SJSA1 (cell line): ENCODE measurements at places on chromosomes 2 and 18.

DNA sequence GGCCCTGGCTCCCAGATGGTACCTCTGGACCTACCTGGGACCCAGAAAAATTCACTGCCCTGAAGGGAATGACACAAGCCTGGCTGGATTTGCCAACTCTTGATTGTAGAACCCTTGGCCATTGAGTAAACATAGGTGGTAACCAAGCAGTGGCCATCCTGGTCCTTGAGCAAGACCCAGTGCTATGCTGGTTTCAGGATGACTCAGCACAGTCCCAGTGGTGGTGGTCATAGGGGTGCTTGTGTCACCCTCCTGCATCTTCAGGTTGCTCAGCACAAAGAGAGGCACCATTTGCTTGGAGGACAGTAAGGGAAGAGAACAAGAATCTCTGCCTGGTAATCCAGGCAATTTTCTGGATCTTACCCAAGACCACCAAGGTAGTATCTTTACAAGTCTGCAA lies 52.9 kb downstream of the UPP2 start:
- no peaks in the 10 kb centered on the region for H3K36me3 ChIP-seq
- H3K4me3 ChIP-seq, result no peak overlapping the region
- no peak overlapping the region for H3K27ac ChIP-seq
- H3K4me1 ChIP-seq, result 0 out of 2 replicates have a peak, but pooled peaks cover 3% of the 10 kb centered on the region
- no peak for DNase-seq
- H3K27me3 ChIP-seq, result no peaks in the 10 kb centered on the region

- H3K4me1 ChIP-seq, result no peaks in the 10 kb centered on the region
- no peak overlapping the region for H3K4me3 ChIP-seq
- no peak for DNase-seq
- H3K27ac ChIP-seq, result no peak overlapping the region
These were observed 109.8 kb upstream of the ALPP start for GRCh38 chr2:232268636-232269165.

DNA sequence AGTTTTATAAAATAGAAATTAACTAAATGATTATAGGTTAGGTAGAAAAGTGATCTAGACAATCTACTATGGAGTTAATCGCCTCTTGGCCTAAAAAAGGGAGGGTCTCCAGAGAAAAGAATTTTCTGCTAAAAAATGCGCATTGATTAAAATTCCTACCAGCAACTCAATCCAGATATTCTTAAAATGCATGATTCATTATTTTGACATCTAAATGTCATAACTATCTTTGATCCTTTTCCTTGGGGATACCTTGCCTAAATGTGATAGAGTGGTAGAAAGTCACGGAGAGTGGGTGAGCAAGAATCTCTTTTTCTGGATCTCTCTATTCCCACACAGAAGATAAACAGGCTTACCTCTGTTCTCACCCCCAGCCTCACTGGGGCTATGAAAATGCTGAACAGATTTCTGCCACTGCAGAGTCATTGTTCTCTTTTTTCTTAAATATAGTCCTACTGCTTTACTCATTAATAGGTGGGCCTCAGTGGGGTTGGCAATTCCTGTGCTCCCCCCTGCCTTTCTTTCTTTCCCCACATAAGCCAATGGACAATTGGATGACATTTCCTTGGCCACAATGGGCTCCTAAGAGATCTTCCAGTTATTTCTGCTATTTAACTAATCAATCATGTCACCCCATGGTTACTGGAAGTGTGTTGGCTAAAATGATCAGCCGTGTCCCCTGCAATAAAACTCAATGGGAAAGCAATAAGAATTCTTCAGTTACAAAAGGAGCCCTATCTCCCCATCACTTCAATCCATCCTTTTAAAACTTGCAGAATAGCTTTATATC lies 5.8 kb upstream of the ASXL3 start:
- DNase-seq, result no peak
- no peaks in the 10 kb centered on the region for H3K4me1 ChIP-seq
- peaks cover 15% of the 10 kb centered on the region for H3K27me3 ChIP-seq
- no peaks in the 10 kb centered on the region for H3K36me3 ChIP-seq
- H3K4me3 ChIP-seq, result no peak overlapping the region
- no peak overlapping the region for H3K27ac ChIP-seq

DNA sequence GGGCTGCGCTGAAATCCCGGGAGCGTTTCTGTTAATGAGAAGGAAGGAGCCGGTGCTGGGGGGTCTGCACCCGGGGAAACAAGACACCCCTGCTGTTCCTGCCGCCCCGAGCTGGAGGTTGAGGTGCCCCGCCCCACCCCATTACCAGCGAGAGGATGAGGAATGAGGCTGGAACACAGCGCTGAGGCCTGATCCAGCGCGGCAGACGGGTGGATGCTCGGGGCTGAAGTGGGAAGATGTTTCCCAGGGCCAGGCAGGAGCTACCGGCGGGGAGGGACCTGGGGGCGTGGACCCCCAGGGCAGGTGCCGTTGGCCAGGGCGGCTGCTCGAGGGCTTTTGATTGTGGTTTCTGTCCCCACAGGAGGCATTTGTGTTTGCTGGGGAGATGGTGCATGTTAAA lies 134.3 kb upstream of the CTDP1 start:
- no peaks in the 10 kb centered on the region for H3K36me3 ChIP-seq
- DNase-seq, result no peak
- H3K4me1 ChIP-seq, result peaks cover 22% of the 10 kb centered on the region
- H3K27me3 ChIP-seq, result no peaks in the 10 kb centered on the region
- H3K4me3 ChIP-seq, result no peak overlapping the region
- H3K27ac ChIP-seq, result no peak overlapping the region

DNA sequence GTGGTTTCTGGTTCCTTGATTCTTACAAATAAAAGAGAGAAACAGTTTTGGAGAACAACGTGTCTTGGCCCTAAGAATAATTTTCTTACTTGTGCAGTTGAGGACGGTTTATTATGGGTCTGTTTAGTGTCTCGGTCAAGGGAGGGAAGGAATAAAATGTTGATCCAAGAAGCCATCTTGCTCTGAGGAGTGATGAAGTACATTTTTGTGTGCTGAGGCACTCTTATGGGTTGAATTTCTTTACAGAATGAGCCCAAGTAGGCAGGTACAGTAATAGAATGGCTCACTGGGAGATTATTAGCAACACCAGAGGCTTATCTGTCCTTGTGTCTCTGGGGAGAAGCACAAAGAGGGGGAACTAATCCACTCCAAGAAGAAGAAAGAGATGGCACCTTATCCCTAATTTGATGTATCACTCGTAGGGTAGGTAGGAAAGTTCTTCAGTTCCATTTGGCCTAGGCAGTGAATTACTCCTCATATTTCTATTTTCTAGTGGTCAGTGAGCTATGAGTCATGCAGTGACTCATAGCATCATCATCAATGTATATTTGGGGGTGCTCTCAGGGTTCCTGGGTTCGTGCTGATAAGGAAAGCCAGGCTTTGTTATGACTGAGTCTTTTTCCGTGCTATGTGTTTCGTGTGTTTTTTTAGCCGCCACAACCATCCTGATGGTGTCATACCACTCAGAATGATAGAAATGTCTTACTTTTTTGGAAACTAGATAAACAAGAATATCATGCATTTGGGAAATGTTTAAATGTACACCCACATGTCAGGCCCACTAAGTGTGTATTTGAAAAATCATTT lies 250.1 kb upstream of the CTAGE1 start:
- no peak overlapping the region for H3K4me3 ChIP-seq
- H3K27ac ChIP-seq, result peak overlapping the region; percentile 49
- H3K36me3 ChIP-seq, result no peaks in the 10 kb centered on the region
- peaks cover 20% of the 10 kb centered on the region for H3K4me1 ChIP-seq
- H3K27me3 ChIP-seq, result no peaks in the 10 kb centered on the region

DNA sequence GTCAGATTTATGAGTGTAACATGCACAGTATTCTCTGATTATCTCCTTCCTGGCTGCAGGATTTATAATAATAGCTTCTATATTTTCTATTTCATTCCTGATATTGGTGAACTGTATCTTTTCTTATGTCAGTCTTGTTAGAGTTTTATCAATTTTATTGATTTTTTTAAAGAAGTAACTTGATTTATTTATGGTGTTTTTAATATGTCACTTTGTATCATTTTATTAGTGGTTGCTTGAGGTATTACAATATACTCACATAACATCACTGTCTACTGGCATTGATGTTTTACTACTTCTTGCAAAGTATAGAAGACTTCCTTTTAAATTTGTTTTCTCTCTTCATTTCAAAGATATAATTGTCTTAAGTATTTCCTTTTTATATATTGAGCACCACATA lies 270.5 kb upstream of the GYPC start:
- no peaks in the 10 kb centered on the region for H3K4me1 ChIP-seq
- no peak overlapping the region for H3K27ac ChIP-seq
- H3K36me3 ChIP-seq, result no peaks in the 10 kb centered on the region
- H3K27me3 ChIP-seq, result no peaks in the 10 kb centered on the region
- H3K4me3 ChIP-seq, result no peak overlapping the region
- no peak for DNase-seq
